ENCODE measurements at places on chromosomes 1 and 21.

GRCh38 chr1:97674517-97674916 is 246.3 kb downstream of the DPYD start:
- no peak for DNase-seq

GRCh38 chr1:210828996-210829596 is 304.9 kb downstream of the KCNH1 start:
- DNase-seq = no peak

GRCh38 chr1:212922016-212922415 is 28.3 kb upstream of the VASH2 start:
- DNase-seq = no peak

DNA sequence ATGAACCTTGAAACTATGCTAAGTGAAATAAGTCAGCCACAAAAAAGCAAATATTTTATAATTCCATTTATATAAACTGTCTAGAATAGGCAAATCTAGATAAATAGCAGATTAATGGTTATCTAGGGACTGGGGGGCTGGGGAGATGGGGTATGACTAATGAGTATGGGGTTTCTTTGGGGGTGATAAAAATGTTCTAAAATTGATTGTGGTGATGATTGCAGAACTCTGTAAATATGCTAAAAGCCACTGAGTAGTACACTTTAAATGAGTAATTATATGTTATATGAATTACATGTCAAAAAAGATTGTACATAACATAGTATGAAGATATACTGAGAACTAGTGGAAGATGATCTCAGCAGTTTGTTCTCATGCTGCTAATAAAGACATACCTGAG is 675.0 kb downstream of the KIF26B start:
- DNase-seq = no peak

DNA sequence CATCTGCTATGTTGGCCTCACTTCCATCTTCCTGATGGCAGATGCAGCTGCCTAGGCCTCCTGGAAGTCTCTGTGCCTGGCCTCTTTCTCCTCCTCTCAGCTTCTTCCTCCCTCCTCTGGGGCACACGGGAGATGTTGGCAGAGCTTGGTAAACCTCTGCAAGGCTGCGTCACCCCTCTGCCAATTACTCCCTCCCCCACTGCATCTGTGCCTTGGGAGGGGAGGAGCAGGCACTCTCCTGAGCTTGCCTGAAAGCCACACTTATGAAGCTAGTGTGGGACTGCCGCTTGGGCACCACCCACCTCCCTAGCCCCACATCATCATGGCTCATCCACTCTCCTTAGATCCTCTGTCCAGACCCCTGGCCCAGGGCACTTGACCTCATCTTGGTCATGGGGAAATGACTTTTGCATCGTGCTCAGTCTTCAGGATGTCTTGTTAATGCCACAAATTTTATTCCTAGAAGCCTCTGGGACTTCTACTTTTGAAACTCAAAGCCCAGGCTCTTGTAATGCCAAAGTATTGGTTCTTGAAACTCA is 7.3 kb upstream of the TMEM51 start:
- no peak for DNase-seq

Measured in stimulated activated CD8-positive, alpha-beta memory T cell treated with anti-CD3 and anti-CD28 coated beads, Interleukin-12 subunit alpha, Interleukin-12 subunit beta, amount 100 ng/mL, for 4 hours (primary cell).